ENCODE measurements at places on chromosomes 16 and 17.

DNA sequence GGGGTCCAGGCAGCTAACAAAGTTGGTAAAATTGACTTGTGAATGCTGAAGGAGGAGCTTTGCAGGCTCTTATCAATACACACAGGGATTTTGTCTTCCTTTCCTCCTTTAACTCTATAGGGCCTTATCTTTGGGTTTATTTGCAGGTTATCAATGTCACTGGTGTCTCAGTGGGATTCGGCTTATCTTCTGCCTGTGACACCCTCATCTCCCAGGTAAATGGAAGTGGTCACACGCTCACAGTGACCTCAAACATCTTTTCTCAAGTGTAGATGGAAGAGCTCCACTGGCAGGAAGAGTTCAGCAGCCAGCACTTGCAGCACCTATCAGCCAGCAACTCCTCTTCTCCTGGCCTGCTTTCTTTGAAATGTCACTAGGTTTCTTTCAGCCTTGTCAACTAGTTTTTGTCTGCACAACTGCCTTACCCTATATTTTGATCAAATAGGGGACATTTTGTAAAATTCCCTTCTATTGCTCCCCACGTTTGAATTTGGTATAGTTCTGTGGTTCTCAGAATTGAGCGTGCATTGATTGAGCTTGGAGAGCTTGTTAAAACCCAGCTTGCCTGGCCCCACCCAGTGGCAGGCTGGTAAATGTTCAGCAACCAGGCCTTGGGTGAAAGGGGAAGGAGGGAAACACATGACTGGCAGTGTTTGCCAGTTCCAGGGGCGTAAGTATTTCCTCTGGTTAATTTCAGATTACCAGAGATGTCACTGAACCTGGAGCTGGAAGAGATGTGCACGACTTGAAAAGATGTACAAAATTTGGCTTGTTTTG, 12.8 kb downstream of the SLC47A1 start:
- peak; percentile 20 for DNase-seq

- no peak for DNase-seq
These were observed 5.5 kb downstream of the TVP23A start for GRCh38 chr16:10813099-10813455.

DNA sequence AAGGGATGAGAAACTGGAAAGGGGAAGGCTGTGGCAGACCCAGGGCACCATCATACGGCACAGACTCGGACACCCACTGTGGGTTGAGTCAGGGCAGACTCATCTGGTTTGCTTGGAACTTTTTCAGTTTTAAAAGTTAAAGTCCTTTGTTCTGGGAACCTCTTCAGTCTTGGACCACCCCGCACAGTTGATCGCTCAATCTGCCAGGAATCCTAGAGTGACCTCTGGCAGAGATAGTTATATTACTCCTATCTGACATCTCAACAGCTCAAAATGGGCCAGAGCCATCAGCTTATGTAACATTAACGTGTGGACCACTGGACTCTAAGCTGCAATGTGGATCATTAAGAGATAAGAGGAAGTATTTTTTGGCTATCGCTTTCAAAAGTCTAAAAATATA, 164.3 kb downstream of the ABCA8 start:
- no peak for DNase-seq

DNA sequence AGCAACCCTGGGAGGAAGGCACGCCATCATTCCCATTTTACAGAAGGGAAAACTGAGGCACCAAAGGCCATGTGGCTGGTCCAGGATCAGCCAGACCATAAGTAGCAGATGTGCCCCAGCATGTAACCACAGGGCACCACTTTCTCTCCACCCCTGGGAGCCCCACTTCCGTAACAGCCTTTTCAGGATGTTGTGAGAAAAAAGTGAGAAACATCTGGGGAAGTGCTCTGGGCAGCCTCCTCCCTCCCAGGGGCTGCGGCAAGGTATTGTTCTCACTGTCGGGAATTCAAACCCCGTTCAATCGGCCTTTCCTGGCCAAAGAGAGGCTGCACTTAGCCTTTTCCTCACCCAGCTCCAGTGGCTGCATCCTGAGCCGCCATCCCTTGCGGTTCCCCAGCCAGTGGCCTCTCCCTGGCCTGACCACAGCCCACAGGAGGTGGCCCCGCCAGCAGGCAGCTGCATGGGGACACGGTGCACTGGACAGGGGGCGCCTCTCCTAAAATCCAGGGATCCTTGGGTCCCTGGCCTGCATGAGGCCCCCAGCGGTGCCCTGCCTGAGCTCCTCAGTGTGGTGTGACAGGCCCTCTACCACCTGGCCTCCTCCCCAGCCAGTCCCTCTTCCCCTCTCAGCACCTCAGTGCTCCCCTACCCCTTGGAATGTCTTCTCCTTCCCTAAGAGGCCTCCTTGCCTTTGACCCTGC, 5.7 kb upstream of the CDH5 start:
- DNase-seq: no peak

DNA sequence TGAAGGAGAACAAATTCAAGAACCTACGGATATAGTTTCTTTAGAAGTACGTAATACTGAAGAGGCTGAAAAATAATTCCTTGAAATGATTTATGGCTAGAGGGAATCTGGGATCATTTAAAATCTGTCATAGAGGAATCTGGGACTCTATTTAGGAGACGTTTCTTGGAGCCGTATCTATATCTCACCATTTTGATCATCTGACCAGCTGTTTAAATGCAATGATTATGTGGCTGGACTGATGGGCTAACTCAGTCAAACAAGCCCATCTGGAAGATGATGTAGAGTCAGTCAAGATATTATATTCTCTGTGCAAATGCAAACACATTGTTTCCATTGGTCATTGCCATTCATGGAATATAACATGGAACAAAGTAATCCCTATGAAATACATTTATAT, 467.7 kb upstream of the ZFHX3 start:
- no peak for DNase-seq

- no peak for DNase-seq
These were observed 142.0 kb downstream of the SSH2 start for GRCh38 chr17:29787995-29788394.

GRCh38 chr17:4503283-4504025, 4.8 kb downstream of the SPNS2 start:
- DNase-seq: no peak

- no peak for DNase-seq
These were observed 43.5 kb downstream of the CYB561 start for GRCh38 chr17:63402431-63403212.

DNA sequence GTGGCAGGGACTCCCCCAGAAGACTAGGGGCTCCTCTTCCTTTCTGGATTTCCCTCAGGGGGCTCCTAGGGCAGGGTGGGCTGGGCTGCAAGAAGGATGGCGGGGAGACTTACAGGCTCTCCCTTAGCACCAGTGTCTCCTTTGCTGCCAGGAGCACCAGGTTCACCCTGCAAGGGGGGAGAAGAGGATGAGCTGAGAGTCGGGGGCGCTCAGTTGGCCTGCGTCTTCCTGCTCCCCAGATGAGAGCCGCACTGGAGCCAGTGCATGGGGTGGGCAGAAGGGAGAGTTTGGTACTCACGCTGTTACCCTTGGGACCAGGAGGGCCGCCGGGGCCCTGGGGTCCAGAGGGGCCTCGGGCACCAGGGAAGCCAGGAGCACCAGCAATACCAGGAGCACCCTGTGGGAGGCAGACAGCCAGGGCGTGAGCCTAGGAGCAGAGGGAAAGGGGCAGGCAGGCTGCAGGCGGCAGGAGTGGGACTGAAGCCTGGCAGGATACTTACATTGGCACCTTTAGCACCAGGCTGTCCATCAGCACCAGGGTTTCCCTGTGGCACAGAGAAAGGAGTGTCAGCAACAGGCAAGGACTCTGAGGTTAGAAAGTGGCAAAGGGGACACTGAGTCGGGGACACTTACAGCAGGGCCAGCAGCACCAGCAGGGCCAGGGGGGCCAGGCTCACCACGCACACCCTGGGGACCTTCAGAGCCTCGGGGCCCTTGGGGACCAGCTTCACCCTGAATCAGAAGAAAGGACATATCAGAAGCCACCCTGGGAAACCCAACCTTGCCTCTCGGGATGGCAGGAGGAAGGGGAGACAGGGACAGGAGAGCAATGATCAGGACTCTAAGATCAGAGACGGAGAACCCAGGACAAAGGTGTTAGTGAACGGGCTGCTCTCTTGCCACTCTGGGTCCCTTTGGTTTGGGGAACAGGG, 6.2 kb downstream of the COL1A1 start:
- DNase-seq: no peak

GRCh38 chr17:71180801-71181385, 939.9 kb upstream of the SOX9 start:
- no peak for DNase-seq

DNA sequence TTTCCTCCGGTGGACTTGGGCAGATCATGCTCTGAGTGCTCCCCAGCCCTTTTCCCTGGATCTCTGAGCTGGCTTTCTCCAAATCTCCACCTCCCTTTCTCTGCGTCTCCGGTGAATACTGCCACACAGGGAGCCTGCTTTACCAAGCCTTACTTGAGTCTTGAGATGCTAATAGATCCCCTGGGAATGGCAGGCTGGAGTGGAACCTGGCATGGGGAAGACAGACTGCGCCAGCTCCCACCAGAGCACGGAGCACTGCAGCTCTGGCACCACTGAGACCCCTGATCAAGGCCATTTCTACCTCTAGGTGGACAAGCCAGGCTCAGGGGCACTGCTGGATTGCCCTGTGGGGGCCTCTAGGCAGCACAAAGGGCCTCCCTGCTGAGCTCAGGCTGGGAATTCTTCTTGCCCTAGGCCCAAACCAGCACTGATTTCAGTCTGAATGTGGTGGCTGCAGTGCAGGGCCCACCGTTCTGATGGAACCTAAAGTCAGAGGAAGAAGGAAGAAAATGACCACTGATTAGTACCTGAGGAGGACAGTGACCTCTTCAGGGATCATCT, 74.3 kb upstream of the CRHR1 start:
- DNase-seq: peak; percentile 44

- no peak for DNase-seq
These were observed 217.7 kb upstream of the CDH8 start for GRCh38 chr16:62253966-62254365.

DNA sequence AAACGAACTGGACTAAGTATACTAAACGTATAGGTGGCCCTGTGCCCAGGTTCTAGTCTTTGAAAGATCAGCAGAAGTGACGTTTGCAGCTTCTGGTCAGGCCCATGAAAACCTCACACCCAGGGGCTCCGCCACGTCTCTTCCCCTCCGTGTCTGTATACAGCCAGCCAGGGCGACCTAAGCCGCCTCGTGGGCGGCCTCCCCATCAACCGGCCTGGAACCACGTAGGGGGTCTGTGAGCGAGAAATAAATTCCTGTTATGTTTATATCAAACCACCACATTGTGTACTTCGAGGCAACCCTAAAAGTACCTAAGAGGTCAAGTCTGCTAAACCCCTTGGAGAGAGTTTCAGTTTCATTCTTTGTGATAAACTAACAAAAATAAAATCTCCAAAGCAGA, 6.8 kb downstream of the TK1 start:
- DNase-seq: no peak

- DNase-seq: peak; percentile 80
These were observed 32.8 kb downstream of the WNT3 start for GRCh38 chr17:46785696-46786095.

DNA sequence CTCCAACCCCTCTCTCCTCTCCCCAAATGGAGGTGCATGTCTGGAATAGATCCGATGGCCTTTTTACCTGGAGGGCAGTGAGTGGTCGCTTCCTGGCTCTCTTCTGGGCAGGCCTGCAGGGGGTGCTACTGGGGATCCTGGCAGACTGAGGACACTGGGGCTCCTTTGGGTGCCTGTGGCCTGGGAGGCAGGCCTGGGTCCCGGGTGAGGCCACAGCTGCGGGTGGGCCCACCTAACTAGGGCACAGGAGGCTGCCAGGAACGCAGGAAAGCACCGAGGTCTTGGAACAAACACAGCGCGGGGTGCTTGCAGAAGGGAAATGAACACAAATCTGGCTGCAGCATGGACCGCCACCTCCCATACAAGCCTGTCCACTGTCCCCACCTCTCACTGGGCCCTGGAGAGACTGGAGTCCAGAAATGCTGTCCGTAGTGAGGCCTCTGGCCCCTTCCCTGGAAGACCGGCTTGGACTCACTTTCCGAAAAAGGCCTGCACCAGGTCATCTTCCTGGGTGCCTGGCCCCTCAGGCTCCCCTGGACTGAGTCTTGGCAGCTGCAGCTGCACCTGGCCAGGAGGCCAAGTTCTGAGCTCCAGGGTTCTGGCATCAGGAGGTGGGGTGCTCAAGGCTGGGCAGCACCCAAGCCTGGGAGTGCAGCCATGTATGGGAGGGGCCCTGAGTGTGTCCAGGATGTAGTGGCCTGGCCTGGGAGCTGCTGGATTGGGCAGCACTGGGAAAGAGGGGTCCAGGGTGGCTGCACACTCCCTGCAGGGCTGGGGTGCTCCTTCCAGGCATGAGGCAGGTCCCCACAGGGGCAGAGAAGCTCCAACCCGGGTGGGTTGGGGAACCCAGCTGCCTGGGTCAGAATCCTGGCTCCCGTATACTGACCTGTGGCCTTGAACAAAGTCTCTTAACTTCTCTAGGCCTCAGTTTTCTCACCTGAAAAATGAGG, 195.1 kb downstream of the IRF8 start:
- DNase-seq: no peak

DNA sequence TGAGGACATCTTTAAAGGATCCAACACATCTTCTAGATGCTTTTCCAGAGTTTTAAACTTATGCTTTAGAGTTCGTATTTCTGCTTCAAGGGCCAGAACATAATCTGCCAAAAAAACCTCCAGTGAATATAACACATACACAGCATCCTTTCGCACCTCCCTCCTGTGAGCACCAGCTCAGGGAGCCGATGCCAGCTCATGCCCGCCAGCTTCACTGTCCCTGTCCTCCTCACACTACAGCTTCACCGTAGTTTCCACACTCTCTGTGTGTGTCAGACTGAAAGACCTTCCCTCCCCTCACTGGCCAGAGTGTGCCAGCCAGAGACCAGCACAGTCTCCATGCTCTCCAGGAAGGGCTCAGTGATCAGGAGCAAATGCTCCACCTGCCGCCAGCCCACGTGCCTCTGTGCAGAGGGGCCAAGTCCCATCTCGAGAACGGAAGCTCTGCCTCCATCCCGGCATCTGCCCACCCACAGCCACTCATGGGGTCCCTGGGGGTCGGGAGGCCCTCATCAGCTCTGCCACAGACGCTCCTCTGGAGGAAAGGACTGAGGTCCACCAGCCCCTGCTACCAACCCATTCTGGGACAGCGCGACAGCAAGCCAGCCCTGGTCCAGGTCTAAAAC, 40.8 kb downstream of the CCDC57 start:
- no peak for DNase-seq

DNA sequence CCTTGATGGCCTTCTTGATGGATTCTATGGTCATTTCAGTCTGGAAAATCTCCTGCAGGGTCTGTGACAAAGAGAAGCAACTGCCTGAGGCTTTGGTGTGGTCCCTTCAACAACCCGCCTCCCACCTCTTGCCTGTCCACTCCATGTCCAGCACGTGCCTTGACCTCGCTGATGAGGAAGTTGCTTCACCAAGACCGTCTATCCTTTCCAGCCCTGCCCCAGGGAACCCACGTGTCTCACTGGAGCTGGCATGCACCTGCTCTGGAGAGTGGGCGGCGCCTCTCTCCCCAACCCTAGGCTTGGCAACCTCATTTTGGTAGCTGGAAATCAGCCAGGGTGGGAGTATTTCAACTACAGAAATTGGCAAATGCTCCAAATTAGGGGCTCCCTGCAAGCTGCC, 32.6 kb downstream of the TEKT3 start:
- no peak for DNase-seq

GRCh38 chr17:83061586-83061985, 17.8 kb upstream of the METRNL start:
- no peak for DNase-seq

- DNase-seq: no peak
These were observed 172.0 kb downstream of the CYB561 start for GRCh38 chr17:63274146-63274545.

- no peak for DNase-seq
These were observed 23.6 kb downstream of the XYLT1 start for GRCh38 chr16:17447101-17447569.

- DNase-seq: no peak
These were observed 11.2 kb downstream of the RGS11 start for GRCh38 chr16:264440-264951.
